ENCODE measurements at places on chromosomes 1 and 21.

GRCh38 chr1:34663031-34663430, 91.8 kb upstream of the GJB5 start:
- DNase-seq: no peak

DNA sequence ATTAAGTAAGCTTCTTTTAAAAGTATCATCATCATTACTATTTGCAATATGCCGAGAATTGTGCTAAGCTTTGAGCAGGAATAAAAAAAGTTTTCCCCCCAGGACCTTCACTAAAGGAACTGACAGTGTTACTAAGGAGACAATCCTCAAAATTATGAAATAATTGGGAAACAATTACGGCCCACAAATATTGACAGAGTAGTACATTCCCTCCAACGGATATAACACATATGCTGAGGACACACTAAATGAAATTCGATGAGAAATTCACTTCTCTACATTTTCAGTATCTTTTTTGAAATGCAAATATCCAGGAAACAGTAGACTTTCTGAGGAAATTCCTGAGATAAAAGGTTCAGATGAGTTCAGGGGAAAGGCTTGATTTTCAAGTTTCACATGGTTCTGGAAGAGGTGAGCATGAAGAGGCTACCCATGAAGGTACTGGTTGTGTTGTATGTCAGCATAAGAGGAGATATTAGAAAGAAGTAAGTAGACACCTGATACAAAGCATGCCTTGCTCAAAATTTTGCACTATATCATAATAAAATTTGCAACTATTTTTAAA, 171.2 kb upstream of the NR5A2 start:
- DNase-seq: no peak

DNA sequence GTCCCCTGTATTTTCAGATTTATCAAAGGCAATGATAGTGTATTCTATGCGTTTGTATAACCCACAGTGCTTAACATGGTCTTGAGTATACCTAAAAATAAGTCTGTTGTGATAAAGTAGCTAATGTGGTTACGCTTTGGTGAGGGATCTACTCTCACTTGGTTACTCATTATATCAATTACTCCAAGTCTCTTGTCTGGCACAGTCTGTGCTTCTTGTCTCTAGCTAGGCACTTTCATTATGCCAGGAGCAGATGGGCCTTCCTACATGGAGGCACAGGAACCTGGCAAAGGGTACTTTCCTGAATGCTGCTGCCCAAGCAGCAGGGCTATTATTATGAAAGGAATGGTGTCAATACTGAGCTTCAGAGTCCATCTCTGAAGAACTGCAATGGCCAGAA, 4.2 kb upstream of the PTPN22 start:
- peak; percentile 37 for DNase-seq

GRCh38 chr1:1618396-1619068, 3.2 kb downstream of the MIB2 start:
- DNase-seq: no peak

GRCh38 chr1:34270181-34270580, 93.5 kb downstream of the C1orf94 start:
- DNase-seq: no peak

GRCh38 chr1:20290624-20291597, at the start of gene VWA5B1:
Gene VWA5B1, plus strand, starts transcription at chr1:20290875. Its CDS starts 19,727 bp downstream, at chr1:20310602.
- no peak for DNase-seq

DNA sequence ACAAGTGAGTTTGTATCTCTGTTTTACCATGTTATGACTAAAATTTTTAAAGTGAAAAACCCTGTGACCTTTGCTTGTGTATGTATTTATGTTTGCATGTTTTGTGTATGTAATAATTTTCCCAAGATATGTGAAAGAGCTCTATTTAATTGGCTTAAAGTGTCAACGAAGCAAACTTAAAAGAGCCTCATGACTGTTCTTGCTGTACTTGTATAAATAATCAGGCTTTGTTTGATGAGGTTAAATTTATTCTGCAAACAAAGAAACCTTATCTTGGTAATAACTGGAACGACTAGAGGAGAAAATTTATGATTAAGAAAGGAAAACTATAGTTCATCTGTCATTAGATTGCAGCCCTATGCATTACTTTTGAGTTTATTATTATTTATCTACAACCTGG, 6.6 kb downstream of the GBP7 start:
- no peak for DNase-seq

DNA sequence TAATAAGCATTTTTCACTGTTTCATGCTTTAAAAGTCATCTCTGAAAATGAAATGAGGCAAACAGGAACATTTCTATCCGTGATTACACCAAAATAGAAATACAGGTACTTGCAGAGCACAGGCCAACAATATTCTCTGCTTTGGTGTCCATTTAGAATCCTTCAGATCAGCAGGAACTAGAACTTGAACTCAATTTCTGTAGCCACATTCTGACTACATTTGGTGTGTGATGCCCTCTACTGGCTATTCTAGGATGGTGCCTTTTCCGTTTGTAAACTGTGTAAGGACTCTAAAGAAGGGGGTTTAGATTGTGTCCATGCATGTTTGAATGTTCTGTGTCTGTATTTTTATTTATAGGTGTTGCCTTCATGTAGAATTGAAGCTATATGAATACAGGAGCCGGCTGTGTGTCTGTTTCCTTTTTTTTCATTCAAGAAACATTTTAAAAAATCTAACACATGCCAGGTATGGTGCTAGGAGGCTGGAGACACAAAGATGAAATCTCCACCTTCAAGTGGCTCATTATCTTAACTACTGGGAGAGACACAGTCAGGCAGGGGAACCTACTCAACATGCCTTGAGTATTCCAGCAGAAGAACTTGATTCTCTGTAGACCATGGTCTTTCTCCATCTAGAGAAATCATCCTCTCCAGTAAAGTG, 7.6 kb upstream of the ZNF326 start:
- DNase-seq: no peak

DNA sequence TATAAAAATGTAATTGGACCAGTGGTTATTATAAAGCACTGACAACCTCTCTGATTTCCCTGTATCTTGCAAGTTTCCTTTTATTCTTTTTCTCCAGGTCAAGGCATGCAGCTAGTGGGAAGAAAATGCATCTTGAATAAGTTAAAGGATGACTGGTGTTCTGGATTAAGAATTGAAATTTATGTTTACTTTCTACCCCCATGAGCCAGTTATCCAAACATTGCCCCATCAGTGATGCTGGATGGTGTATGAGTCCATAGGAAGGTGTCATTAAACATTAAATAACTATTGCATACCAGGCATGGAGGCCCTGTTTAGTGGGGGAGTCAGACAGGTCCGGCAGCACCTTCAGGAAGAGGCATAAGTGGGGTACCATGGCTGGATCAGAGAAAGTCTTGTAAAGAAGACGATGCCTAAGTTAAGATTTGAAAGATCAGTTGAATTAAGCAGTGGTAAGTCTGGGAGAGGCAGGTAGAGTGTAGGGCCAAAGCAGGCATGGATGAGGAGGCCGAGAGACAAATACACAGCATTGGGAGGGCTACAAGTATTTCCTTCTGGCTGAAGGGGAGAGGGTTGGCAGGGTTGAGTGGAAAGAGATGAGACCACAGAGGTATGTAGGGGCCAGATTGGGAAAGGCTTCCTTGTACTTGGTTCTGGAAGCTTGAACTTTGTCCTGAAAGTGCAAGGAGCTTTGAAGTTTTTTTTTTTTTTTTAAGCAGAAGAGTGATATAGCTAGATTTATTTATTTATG, 5.7 kb downstream of the SZRD1 start:
- DNase-seq: no peak

GRCh38 chr1:59685666-59686065, 129.1 kb upstream of the HOOK1 start:
- DNase-seq: no peak

- DNase-seq: no peak
Measured at GRCh38 chr1:31736675-31737074, 27.5 kb downstream of the ADGRB2 start.

GRCh38 chr1:81894867-81895266, 94.1 kb downstream of the ADGRL2 start:
- no peak for DNase-seq

GRCh38 chr1:61055110-61055614, 27.2 kb upstream of the NFIA start:
- no peak for DNase-seq

DNA sequence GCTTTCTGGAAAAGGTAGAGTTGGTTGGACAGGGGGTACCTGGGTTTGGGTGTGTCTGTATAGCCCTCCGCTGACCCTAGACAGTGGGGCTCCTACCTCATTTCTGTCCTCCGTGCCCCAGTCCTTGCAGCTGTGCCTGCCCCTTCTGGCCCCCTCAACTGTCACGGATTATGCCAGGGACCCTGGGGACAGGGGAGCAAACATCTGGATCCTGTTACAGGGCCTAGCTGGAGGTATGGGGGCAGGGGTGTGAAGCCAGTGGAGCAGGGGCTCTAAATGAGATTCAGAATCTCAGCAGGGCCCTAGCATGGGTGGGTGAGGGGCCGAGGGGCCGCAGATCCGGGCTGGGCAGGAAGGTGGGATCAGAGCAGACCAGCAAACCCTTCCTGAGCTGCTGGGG, 81.0 kb downstream of the TAS1R2 start:
- DNase-seq: no peak

Data from GM06990 (cell line).